OCI-LY7 (cell line): ENCODE measurements at places on chromosomes 3 and 15. TPM values are rescaled to one million over a fixed set of nuclear protein-coding genes. Genes with fewer than 3 reads are reported as not detected.

The CSPG4 gene
- not detected in 2 replicates for total RNA-seq

GRCh38 chr3:171464462-171464861 lies 4.3 kb upstream of the TNIK start:
- DNase-seq: no peak

- no peak for DNase-seq
These were observed 39.9 kb upstream of the TNFSF10 start for GRCh38 chr3:172562871-172563865.

DNA sequence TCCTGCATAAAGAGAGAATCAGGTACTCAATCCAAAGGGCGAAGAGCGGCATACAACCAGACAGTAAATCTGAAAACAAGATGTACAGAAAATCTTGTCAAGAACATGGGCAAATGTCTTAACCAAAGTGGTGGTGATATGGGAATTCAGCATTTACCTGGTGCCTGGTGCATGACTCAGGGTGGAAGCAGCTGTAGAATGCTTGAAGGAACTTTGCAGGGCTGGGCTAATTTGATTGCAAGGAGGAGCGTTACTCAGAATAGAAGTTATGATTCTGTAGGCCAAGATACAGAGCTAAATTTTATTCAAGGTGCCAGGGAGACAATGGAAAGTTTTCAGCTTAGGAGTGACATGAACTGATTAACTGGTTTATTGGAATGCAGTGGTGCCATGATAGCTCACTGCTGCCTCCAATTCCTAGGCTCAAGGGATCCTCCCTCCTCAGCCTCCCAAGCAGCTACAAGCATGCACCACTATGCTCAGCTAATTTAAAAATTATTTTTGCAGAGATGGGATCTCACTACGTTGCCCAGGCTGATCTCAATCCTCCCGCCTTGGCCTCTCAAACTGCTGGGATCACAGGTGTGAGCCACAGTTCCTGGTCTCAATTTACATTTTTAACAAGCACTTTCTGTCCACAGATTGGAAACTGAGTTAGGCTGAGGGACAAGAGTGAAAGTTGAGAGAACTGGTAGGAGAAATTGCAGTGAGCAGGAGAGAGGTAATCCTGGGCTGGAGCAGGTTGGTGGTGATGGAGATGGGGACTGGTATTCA lies 91.5 kb upstream of the TBC1D5 start:
- DNase-seq: no peak

The KY gene
- not detected in 2 replicates for total RNA-seq

GRCh38 chr15:51380999-51381806 lies 39.7 kb downstream of the GLDN start:
- DNase-seq: peak; percentile 38
